ENCODE measurements at places on chromosomes 1 and 21.

GRCh38 chr21:35764077-35764476 is 296.2 kb downstream of the SETD4 start:
- DNase-seq, result no peak

DNA sequence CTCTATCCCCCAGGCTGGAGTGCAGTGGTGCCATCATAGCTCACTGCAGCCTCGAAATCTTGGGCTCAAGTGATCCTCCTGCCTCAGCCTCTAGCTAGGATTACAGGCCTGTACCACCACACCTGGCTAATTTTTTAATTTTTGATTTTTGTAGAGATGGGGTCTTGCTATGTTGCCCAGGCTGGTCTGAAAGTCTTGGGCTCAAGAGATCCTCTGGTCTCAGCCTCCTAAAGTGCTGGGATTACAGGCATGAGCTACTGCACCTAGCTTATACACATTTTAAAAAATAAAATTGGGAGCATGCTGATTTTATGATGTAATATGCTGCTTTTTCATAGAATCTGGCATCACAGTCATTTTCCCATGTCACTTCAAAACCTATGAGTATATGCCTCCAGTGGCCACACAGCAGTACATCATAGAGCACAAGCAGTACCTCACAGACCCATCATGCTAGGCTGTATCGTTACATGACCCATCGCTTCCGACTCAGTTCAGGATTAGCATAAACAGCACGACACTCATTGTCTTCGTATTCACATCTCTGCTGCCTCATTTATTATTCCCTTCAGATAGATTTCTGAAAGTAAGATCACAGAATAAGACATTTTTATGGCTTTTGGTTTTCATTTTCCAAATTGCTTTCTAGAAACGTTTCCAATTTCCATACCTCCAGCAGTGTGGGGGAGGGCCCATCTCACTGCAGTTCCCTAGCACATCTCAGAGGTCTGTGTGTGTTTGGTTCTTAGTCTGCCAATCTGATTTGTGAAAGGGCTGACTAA is 35.9 kb upstream of the CCSAP start:
- peak; percentile 11 for DNase-seq

DNA sequence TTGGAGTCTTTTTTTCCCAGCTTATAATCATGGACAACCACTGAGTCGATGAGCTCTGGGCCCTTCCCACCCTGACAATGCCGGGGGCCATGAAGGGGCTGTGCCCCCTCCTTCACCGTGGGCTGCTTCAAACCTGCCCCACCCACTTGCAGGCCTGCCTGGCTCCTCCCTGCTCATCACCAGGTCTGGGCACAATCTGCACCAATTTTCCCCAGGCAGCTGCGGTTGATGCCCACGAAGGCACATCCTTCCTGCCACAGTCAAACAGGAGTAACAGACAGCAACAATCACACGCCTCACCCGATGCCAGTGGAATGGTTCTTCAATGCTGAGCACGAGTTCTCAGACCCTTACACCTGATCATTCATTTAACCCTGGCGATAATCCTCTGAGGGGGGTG is 18.9 kb downstream of the PGLYRP3 start:
- DNase-seq, result no peak

DNA sequence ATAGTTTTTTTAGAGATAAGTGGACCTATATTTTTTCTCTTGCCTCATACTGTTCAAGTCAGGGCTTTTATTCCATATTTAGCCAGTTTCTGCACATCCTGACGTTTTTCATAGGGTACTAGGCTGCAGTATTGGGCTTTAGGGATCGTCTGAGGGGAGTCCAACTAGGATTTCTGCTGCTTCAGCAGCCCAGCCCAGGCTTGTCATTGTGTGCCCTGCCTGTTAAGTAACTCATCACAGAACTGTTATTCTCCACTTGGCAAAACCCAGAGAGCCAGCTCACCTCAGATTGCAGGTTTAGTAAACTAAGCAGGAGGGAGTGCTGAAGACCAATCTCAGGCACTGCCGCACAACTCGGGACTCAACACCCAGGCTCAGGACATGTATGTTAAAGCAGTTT is 2.8 kb downstream of the GALNT2 start:
- DNase-seq, result no peak

DNA sequence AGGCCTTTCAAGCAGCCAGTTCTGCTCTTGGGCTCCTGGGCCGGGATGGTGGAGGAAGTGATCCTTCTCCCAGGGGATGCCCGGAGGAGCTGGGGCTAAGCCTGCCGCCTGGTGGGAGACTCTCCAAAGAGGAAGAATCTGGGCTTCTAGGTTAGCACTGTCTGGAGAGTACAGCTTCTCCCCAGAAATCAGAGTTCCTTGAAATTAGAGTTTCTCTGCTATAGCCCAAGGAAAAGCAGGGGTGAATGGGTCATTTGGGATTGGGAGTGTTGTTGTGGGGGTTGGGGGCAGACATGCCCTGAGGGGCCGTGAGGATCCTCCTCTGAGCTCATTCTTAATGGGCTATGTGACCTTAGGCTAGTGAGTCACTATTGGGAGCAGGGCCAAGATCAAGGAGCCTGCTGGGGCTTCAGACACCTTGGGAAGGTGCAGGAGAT is 6.5 kb downstream of the LGR6 start:
- no peak for DNase-seq

GRCh38 chr1:226551299-226551698 is 2.7 kb downstream of the STUM start:
- DNase-seq, result no peak

GRCh38 chr1:106944721-106945120 is 111.8 kb upstream of the PRMT6 start:
- DNase-seq, result no peak

- DNase-seq, result no peak
Observed at GRCh38 chr1:7463526-7463925, 307.6 kb upstream of the VAMP3 start.

- DNase-seq, result peak; percentile 84
Observed at GRCh38 chr21:43645136-43645891, 14.0 kb downstream of the HSF2BP start.

GRCh38 chr1:54556110-54556509 is 8.1 kb downstream of the ACOT11 start:
- DNase-seq, result no peak

DNA sequence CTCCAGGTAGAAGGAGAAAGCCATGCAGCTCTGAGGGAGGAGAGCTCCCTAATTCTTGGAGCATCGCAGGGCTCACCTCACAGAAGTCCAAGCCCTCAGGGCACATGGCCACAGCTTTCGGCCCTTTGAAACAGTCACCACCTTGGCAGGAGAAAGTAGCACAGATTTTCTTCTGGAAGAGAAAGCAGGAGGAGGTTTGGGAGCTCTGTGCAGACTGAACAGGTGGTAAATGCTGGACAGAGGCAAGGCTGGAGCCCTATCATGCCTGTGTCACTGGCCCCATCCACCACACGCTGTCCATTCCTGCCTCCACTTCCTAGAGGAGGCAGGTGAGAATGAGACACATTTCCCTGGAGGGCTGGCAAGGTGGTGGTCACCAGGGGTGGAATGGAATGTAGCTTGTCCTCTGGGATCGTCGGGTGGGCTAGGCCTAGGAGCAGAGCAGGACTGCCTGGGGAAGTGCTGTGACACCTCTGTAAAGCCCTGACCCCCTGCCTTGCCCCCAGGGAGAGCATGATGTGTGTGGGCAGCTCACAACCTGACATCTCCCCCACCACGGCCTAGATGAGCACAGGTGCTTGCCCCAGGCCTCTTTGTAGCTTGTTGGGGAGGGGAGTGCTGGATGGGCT is 2.8 kb upstream of the INPP5B start:
- DNase-seq, result no peak

DNA sequence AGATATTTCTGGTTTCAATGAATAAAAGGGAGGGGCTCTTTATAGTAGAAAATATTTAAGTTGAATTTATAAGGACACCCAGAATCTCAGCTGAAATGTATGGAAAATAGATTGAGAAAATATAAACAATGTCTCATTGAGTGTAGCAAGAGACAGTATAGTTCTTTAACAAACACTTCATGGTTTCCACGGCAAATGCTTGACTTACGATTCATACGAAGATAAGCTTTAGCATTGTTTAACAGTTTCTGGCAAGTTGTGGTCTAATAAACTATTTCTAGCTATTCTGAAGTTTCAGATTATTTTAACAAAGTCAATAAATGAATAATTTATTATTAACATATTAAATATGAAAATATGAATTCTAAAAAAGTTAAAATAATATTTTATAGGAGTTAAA is 1419.4 kb downstream of the KCNT2 start:
- peak; percentile 53 for DNase-seq

DNA sequence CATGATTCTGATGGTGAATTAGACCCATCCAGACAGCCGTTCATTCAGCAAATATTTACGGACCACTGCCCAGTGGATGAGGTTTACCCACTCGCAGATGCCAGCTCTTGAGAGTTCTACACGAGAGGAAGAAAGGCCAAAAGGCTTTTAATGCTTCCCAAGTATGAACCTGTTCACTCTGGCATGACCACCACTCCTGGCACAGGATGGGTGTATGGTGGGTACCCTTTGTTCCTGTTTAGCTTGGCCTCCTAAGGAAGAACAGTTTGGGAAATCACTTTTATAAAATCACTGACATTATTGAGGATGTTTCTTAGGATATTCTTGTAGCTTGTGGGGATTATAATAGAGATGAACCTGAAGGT is 67.2 kb downstream of the HMGB4 start:
- DNase-seq, result no peak

GRCh38 chr1:145885738-145886287 is at the start of gene ANKRD35:
TSS of gene ANKRD35 (minus strand) at chr1:145885866. CDS start at chr1:145885758, 108 bp downstream.
- peak; percentile 74 for DNase-seq

GRCh38 chr1:159068886-159069285 is 7.7 kb downstream of the AIM2 start:
- DNase-seq, result peak; percentile 52

DNA sequence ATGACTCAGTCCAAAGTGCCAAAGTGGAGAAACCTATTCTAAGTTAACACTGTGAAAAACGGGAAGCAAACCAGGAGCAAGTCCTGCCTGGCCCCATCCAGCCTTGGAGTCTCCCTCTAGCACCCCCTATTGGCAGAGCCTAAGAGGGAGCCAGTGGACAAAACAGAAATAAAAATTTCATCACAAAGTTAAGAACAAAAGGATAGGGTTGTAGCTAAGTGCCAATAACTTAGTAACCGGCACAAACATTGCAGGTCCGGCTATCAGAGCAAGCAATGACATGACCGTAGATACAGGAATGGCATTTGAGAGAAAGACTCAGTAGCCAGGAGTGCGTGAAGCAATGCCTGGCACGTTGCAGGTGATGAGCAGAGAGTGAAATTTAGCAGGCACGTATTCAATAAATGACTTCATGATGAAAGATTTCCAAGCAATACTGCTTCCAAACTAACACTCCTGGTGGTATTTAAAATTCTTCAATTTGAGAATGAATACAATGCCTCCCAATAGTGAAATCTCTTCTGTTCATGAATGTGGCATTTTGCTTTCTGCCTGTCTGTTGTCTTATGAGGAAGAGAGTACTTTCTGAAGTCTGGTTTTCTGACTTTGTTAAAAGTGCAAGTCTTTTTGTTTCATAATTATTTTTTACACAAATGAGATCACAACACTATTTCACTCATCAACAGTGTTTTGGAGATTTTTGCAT is 391.0 kb downstream of the OMA1 start:
- DNase-seq, result peak; percentile 18

DNA sequence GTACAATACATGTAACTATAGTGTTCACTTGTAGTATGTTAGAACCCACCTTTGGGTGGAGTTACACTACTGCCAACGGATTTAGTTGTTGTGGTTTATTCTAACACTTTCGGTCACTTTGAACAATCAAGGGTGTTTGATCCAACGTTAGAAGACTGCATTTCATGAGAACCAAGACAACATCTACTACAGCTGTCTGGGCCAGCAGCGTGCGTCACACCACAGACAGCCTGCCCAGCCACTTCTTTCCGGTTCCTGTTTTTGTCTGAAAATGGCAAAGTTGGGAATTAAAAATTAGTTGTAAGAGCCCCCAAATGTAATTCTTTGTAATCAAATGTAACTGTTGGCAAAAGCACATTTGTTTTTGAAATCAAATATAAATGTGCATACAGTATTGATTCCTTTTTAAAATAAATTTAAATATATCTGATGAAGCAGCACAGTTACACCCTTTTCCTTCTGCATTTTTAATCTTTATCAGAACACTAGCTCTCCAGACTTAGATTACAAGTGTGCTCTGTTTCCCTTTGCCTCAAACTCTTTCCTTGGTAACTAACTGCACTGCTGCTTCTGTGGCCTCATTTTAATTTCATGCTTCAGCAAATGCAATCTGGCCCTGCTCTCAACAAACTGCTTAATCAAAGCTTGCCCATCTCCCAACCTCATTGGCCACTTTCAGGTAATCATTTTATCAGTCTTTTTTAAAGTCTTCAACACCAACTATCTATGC is 86.6 kb upstream of the DPH5 start:
- DNase-seq, result no peak

- peak; percentile 21 for DNase-seq
Observed at GRCh38 chr1:230629511-230629910, 12.8 kb upstream of the COG2 start.

DNA sequence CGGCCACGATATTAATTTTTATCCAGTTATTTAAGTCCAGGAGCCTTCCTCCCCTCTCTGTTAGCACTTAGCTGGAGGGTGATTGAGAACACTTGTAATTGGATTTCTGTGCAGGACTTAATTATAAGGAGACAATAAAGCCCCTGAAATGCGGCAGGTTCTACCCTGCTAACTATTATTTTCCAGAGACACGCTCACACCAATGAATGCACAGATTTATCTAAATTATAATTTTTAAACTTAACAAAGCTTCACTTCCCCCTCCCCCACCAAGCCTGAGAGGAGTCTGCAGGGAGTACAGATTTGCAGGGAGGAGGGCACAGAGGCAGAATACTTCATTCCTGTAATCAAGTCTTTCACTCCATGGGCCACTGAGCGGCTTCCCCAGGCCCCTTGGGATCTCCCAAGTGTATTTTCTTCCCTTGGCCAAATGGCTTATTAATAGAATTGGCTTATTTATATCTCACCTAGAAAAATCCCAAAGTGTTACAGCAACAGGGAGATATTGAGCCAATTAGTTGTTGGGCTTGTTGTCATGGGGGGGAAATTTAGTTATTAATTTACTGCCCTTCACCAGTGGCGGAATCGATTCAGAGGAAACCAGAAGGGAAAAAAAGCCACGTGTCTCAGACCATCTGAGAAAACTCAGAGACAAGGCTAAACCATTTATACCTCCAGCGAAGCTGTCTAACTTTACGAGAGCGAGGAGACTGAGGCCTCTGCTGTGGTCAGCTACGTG is 99.0 kb upstream of the CD34 start:
- no peak for DNase-seq

DNA sequence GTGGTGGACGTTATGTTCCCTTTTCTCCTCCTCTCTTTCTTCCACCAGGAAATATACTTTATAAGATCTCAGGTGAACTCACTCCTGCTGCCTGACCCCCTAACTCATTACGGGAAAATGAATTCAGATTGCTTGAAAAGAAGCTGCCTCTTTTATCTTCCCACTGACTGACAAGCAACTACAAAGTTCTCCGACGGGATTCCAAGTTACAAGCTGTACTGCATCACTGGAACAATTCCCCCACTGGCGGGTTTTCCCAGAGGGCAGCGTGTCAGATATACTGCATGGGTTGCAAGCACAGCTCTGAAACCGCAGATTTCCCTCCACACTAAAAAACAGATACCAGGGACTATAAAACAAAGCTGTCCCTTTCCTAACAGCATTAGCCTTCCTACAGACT is 390.6 kb downstream of the KCTD3 start:
- peak; percentile 55 for DNase-seq

- peak; percentile 10 for DNase-seq
Observed at GRCh38 chr1:73998348-73998959, 199.5 kb downstream of the LRRIQ3 start.
